ENCODE measurements at places on chromosomes 5 and 9.

DNA sequence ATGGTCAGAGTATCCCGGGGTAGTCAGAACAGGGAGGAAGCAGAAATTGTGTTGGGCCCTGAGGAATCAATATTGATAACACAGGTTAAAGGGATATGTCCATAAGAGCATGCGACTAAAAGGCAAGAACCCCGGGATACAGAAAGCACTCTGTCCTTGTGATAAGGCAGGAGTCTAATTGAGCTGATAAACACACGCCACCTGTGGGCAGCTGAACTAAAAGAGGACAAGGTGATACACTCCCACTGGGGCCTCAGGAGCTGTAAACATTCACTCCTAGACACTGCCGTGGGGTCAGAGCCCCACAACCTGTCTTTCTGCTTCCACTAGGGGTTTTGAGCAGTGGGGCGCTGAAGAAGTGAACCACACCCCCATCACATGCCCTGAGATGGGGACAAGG is 144.7 kb upstream of the MPDZ start:
- no peak overlapping the region for H3K27ac ChIP-seq
- no peak for ATAC-seq
- H3K36me3 ChIP-seq, result no peaks in the 10 kb centered on the region
- no peaks in the 10 kb centered on the region for H3K4me1 ChIP-seq
- H3K27me3 ChIP-seq, result no peaks in the 10 kb centered on the region

DNA sequence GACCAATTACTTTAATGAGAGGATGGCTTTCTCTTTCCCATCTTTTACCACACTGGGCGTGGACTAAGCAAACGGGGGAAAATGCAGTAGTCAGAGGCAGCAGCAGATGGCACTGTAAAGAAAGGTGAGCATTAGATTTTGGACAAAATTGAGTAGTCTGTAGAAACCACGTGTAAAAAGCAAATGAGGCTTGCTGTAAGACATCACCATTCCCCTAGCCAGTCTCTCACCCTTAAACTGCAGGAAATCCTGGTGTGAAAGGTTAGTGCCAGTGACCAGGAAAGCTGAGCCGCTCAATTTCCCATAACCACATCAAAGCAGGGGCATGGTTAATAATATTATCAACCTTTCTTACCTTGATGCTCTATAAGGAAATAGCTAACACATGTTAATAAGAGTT is 31.8 kb downstream of the SPATA31C2 start:
- H3K27me3 ChIP-seq, result peaks cover 7% of the 10 kb centered on the region
- H3K27ac ChIP-seq, result no peak overlapping the region
- H3K36me3 ChIP-seq, result no peaks in the 10 kb centered on the region
- H3K4me1 ChIP-seq, result peaks cover 6% of the 10 kb centered on the region

DNA sequence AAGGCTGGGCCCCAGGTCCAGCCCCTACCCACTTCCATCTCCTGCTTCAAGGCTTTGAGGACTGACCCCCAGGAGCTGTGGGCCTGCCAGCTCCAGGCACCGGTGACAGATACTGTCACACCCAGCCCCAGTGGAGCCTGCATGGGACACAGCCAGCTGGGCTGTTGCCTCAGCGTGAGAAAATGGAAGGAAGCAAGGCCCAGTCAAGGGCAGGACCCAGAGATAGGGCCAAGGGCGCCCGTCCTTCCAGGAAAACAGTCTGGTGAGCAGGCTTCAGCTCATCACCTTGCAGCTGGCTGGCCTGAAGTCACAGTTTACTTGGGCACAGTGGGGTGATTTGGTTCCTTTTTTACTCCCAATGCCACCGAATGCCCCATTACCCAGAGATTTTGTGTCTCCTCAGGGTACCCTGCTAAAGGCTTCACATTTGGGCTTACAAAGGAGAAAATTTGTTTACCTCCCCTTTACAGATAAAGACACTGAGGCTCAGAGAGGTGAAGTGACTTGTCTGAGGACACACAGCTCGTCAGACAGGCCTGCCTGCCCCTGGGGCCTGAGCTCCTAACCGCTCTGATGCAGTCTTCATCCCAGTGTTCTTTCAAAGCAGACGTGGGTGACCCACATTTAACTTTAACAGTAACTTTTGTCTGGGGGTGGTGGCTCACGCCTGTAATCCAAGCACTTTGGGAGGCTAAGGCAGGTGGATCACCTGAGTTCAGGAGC is 21.5 kb upstream of the WDR38 start:
- no peak overlapping the region for H3K4me3 ChIP-seq
- no peak for ATAC-seq
- no peaks in the 10 kb centered on the region for H3K36me3 ChIP-seq
- H3K4me1 ChIP-seq, result peaks cover 8% of the 10 kb centered on the region

GRCh38 chr5:60354311-60354710 is 345.7 kb downstream of the DEPDC1B start:
- no peaks in the 10 kb centered on the region for H3K36me3 ChIP-seq
- no peaks in the 10 kb centered on the region for H3K27me3 ChIP-seq
- no peak overlapping the region for H3K27ac ChIP-seq
- no peaks in the 10 kb centered on the region for H3K4me1 ChIP-seq
- H3K4me3 ChIP-seq, result no peak overlapping the region

GRCh38 chr5:143053780-143054179 is 283.6 kb downstream of the ARHGAP26 start:
- ATAC-seq, result no peak
- peaks cover 14% of the 10 kb centered on the region for H3K36me3 ChIP-seq
- no peak overlapping the region for H3K27ac ChIP-seq
- H3K4me1 ChIP-seq, result peaks cover 42% of the 10 kb centered on the region

DNA sequence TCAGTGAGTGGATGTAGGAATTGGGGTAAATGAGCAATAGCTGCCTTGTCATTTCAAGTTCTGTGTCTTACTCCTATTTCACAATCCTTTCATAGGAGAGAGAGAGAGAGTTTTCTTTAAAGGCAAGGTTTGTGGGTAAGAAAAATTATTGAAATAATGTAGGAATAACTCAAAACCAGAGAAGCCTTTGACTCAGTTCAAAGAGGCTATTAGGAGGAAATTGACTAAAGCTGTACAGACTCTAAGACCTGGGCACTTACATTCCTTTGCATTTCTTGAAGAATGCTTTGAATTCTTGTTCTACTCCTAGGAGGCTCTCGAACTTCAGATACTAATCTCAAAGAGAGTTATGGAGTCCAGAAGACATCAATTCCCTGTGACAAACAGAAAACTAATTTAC is 257.1 kb downstream of the FBXL7 start:
- H3K36me3 ChIP-seq, result no peaks in the 10 kb centered on the region
- H3K4me1 ChIP-seq, result no peaks in the 10 kb centered on the region
- no peak for ATAC-seq
- H3K27ac ChIP-seq, result no peak overlapping the region
- H3K4me3 ChIP-seq, result no peak overlapping the region

GRCh38 chr5:170166101-170166500 is 60.4 kb downstream of the FOXI1 start:
- peaks cover 10% of the 10 kb centered on the region for H3K27me3 ChIP-seq
- H3K4me3 ChIP-seq, result no peak overlapping the region
- peaks cover 9% of the 10 kb centered on the region for H3K4me1 ChIP-seq
- no peak for ATAC-seq
- H3K36me3 ChIP-seq, result no peaks in the 10 kb centered on the region
- H3K27ac ChIP-seq, result no peak overlapping the region

DNA sequence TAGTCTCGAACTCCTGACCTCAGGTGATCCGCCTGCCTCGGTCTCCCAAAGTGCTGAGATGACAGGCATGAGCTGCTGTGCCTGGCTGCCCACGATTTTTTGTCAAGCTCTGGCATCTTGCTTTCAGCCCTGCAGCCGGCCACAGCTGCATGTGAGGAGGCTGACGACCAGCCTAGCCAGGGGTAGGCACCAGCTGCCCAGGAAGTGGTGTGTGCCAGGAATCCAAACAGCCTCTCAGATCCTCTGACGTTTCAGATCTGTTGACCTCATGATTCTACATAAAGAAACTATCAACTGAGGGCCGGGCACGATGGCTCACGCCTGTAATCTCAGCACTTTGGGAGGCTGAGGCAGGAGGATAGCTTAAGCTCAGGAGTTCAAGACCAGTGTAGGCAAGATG is 19.0 kb downstream of the DYNC2I2 start:
- H3K4me1 ChIP-seq, result peaks cover 3% of the 10 kb centered on the region
- no peak overlapping the region for H3K27ac ChIP-seq
- peaks cover 27% of the 10 kb centered on the region for H3K36me3 ChIP-seq
- no peak overlapping the region for H3K4me3 ChIP-seq

- no peak overlapping the region for H3K27ac ChIP-seq
- H3K27me3 ChIP-seq, result peaks cover 6% of the 10 kb centered on the region
- H3K36me3 ChIP-seq, result no peaks in the 10 kb centered on the region
- ATAC-seq, result no peak
- no peaks in the 10 kb centered on the region for H3K4me1 ChIP-seq
These were observed 442.4 kb downstream of the KIF4B start for GRCh38 chr5:155455791-155456514.

DNA sequence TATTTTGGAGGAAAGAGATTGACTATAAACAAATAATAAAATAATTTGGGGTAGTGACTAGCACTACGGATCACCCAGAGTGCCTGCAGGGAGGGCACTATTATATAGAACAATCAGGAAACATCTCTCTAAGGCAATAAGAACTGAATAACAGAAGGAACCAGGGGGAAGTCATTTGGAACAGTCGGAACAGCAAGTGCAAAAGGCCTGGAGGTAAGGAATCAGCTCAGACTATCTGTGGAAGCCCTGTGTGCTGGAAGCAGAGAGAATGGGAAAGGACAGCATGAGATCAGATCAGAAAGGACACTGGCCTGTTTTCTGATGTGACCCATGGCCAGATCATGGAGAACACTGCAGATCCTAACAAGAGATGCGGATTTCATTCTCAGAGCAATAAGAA is 357.6 kb downstream of the EFNA5 start:
- ATAC-seq, result no peak
- no peak overlapping the region for H3K27ac ChIP-seq
- no peaks in the 10 kb centered on the region for H3K4me1 ChIP-seq
- H3K36me3 ChIP-seq, result no peaks in the 10 kb centered on the region
- H3K4me3 ChIP-seq, result no peak overlapping the region

GRCh38 chr9:2645569-2645968 is 24.0 kb downstream of the VLDLR start:
- no peak for ATAC-seq
- H3K4me3 ChIP-seq, result no peak overlapping the region
- H3K27ac ChIP-seq, result no peak overlapping the region
- no peaks in the 10 kb centered on the region for H3K4me1 ChIP-seq
- no peaks in the 10 kb centered on the region for H3K27me3 ChIP-seq

DNA sequence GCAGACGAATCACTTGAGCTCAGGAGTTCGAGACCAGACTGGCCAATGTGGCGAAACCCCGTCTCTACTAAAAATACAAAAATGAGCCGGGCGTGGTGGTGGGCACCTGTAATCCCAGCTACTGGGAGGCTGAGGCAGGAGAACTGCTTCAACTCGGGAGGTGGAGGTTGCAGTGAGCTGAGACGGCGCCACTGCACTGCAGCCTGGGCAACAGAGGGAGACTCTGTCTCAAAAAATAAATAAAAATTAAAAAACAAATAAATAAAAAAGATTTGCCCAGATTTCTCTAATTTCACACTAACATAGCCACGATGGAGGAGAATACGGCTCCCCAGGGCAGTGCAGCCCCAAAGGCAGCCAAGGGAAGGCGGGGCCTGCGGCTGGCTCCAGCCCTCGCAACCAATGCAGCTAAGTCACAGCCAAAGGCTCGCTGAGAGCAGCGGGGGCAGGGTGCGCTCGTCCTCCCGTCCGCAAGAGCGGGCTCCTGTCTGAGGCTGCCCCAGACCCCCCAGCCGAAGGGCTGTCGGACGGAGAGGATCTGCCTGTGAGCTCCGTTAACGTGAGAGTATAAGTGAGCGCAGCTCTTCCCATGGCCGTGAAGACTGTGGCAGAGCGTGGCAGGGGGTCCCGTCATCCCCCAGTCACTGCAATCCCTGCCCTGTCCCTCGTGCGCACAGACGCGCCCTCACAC is 43.5 kb downstream of the SLC12A7 start:
- no peak for ATAC-seq
- H3K27ac ChIP-seq, result no peak overlapping the region
- no peak overlapping the region for H3K4me3 ChIP-seq
- no peaks in the 10 kb centered on the region for H3K4me1 ChIP-seq
- H3K36me3 ChIP-seq, result peaks cover 15% of the 10 kb centered on the region

GRCh38 chr9:137759649-137760321 is 117.8 kb upstream of the CACNA1B start:
- H3K36me3 ChIP-seq, result peaks cover 93% of the 10 kb centered on the region
- peak overlapping the region; percentile 89 for H3K4me3 ChIP-seq
- no peak for ATAC-seq
- peak overlapping the region; percentile 99 for H3K27ac ChIP-seq

GRCh38 chr9:89153232-89154017 is 25.2 kb downstream of the SHC3 start:
- no peak for ATAC-seq
- H3K4me3 ChIP-seq, result no peak overlapping the region
- peaks cover 8% of the 10 kb centered on the region for H3K27me3 ChIP-seq
- H3K27ac ChIP-seq, result no peak overlapping the region
- peaks cover 37% of the 10 kb centered on the region for H3K4me1 ChIP-seq

DNA sequence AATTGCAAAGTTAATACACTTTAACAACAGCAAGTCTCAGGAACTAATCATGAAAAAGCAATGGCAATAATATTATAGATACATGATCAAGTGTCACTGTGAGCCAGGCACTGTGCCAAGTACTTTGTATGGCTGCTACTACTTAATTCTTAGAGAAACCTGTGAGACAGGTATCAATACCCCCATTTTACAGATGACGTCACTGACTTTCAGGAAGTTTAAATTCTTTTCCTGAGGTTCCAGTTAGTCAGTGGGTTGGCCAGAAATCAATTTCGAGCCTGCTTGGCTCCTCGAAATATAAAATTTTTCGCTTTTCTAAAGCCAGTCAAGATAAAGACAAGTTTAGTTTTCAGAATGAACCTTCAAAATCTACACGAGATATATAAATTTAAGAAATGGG is 130.3 kb downstream of the SLC12A2 start:
- no peaks in the 10 kb centered on the region for H3K27me3 ChIP-seq
- no peak overlapping the region for H3K4me3 ChIP-seq
- no peaks in the 10 kb centered on the region for H3K4me1 ChIP-seq
- H3K27ac ChIP-seq, result no peak overlapping the region
- no peaks in the 10 kb centered on the region for H3K36me3 ChIP-seq

DNA sequence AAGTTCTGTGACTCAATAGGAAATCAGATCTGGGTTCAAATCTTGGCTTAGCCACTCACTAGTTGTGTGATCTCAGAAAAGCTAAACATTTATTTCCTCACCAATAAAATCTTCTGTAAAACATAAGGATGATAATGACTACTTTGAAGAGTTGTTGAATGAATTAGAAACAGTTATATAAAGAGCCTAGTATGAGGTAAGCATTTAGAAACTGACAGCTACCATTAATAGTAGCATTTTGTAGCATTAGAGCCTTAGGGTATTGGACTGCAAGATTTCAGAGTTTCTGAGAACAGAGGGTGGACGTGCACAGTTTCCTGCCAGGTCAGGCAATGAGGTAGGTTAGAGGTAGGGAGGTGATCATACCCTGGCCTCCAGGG is 293.2 kb downstream of the CWC27 start:
- ATAC-seq, result peak; percentile 42
- H3K27me3 ChIP-seq, result no peaks in the 10 kb centered on the region
- no peak overlapping the region for H3K4me3 ChIP-seq
- peak overlapping the region; percentile 33 for H3K27ac ChIP-seq
- H3K4me1 ChIP-seq, result peaks cover 64% of the 10 kb centered on the region
- H3K36me3 ChIP-seq, result peaks cover 4% of the 10 kb centered on the region
